ENCODE measurements at places on chromosomes 5 and 9.

DNA sequence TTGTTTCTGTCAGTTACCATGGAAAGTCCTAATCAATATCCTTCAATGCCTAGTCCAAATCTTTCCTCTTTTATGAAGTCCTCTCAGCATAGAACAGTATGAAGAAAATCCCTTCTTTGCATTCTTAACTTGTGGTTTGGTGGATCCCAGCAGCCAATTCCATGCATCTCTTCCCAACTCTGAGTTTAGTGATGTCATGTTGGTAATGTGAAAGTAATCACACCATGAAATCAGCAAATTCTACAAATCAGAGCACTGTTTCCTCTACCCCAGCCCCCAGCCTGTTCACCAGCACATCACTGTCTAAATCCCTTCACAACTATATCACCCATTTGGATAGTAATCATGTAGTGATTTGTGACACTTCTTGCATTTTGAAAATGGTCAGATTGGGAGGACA, 4.7 kb upstream of the C1QTNF2 start:
- no peak for DNase-seq

GRCh38 chr5:80109646-80110478, 74.7 kb downstream of the THBS4 start:
- no peak for DNase-seq

- DNase-seq: no peak
Measured at GRCh38 chr9:121774715-121775613, 123.5 kb downstream of the DAB2IP start.

DNA sequence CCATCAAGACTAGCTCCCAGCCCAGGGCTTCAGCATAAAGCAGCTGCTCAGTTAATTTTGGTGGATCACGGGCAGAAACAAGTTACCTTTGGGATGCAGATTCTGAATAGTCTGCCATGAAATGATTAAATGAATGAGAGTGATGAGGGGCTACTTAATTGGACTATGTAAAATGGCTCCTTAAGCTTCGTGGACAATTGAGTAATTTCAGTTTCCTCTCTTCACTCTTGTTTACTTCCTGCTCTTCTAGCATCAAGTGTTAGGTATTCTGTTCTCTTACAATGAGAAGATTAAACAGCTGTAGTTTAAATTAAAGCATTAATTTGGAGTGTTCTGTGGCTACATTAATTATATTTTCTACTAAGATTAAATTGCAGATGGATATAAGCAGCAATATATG, 28.1 kb downstream of the PIK3R1 start:
- no peak for DNase-seq

DNA sequence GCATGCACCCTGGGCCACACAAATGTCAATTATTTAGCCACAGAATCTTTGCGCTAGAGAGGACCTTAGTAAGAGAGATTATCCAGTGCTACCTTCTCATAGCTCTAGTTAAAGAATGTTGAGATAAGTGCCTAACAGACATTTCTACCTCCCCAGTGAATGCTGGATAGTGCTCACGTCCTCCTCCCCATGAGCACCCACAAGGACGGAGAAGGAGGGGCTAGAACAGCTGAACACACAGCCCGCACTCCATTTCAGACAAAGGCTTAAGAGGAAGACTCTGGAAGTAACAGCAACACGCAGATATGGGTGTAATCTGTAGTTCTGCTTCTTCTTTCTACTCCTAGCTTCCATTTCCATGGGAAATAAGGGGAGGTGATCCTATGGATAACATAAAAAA, 120.5 kb downstream of the FEM1C start:
- no peak for DNase-seq

DNA sequence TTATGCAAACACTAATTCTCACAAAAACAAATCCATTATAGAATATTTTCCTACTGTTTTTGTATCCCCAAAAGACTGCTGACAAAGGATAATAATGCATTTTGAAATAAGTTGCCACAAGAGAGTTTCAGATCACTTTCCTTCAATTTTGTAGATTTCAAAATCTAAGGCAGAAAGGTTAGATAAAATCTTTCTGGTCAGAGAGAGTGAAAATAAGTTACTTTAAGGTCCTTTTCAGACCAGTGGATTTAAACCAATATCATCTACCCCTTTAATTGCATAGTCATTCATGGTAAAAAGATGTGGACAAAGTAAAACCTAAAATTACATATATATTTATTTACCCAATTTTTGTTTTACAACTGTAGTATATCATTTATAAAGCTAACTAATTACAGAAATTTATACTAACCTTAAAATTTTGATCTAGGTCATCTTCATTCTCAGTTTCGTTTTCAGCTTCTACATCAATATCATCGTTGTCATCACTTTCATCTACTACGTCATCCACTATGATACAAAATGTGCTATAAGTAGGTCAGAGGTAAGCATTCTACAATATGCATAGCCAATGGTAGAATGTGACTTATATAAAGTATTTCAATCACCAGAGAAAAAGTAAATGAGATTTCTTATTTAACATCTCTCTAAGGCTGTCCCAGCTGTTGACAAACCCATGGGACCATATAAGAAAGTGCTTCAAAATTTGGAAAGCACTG, 95.7 kb downstream of the AGTPBP1 start:
- DNase-seq: no peak

GRCh38 chr5:169157064-169157463, 143.9 kb downstream of the SLIT3 start:
- no peak for DNase-seq

- no peak for DNase-seq
Measured at GRCh38 chr9:132516911-132517310, 65.5 kb upstream of the BARHL1 start.

GRCh38 chr9:107481035-107481434, 8.5 kb downstream of the KLF4 start:
- DNase-seq: no peak

- DNase-seq: no peak
Measured at GRCh38 chr9:97363661-97364299, 48.1 kb upstream of the TDRD7 start.

All from ELF-1 (cell line).